Activated CD4-positive, alpha-beta T cell treated with anti-CD3 and anti-CD28 coated beads, Interleukin-2, amount 50 U/mL, for 48 hours (primary cell): ENCODE measurements at places on chromosomes 12 and 14.

DNA sequence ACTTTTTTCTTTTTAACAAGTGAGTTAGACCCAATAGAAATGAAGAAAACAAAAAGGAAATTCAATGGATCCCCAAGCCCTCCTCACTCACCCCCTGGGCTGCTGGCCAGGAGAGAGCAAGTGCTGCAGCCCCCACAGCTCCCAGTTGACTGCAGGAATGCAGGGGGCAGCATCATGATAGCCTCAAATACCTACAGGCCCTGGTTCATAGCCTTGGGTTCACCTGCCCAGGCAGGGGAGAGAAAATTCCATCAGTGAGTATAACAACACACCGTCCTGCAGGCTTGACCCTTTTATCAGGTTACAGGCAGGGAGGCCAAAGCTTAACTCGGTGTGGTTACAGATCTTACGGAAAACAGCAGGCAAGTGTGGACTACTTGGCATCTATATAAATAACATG, 76.3 kb downstream of the PHLDA1 start:
- no peak for DNase-seq

GRCh38 chr12:76455582-76456345, 103.8 kb downstream of the OSBPL8 start:
- peak; percentile 17 for DNase-seq

DNA sequence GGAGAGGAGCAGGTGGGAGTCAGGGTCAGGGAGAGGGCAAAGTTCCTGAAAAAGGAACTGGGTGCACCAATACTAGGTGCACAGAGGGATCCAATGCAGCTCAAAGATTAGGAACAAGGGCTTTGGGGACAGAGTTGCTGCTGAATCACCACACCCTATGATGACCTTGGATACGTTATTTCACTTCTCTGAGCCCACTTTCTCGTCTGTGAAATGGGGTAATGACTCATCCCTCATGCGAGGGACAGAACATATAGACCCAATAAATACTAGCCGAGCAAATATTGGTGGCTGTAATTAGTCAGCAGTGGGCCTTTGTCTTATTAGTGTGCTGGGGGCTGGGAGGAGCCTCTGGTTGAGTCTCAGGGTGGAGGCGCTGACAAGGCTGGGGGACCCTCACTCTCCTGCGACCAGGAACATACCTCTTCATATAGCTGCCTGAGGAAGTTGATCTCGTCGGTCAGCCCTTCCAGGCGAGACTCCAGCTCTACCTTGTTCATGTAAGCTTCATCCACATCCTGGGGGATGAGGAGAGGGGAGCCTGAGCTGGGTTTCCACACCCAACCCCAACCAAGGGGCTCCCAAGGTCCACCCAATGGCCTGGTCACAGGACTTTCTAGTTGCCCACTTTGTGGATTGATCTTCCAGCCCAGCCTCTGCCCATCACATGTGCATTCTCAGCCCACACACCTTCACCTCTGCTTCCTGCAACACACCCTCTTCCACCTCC, 4.5 kb downstream of the KRT8 start:
- no peak for DNase-seq

- no peak for DNase-seq
Measured at GRCh38 chr12:42422785-42423184, 96.8 kb downstream of the PPHLN1 start.
